ENCODE measurements at places on chromosomes 6 and 20. TPM values are rescaled to one million over a fixed set of nuclear protein-coding genes. Genes with fewer than 3 reads are reported as not detected.

OR2H1 gene
- total RNA-seq, result not detected

ZNF133 gene
- total RNA-seq, result 0.85 TPM

GPR63 gene
- total RNA-seq, result 0.85 TPM

CABLES2 gene
- 0.43 TPM for total RNA-seq

HLA-DOA gene
- 358 TPM for total RNA-seq

BIRC7 gene
- not detected for total RNA-seq

SASH1 gene
- 70.2 TPM for total RNA-seq

LRRC73 gene
- total RNA-seq, result not detected

LSM2 gene
- 61.3 TPM for total RNA-seq

SPEF1 gene
- not detected for total RNA-seq

GRCh38 chr20:50701041-50701963, 10.0 kb upstream of the RIPOR3 start:
- no peaks in the 10 kb centered on the region for H3K36me3 ChIP-seq
- H3K4me1 ChIP-seq, result no peaks in the 10 kb centered on the region
- H3K27ac ChIP-seq, result no peak overlapping the region
- no peak overlapping the region for H3K4me3 ChIP-seq
- H3K27me3 ChIP-seq, result no peaks in the 10 kb centered on the region

GRCh38 chr6:41170547-41171160, 7.7 kb upstream of the TREM2 start:
- DNase-seq, result no peak
- H3K27me3 ChIP-seq, result no peaks in the 10 kb centered on the region
- no peak overlapping the region for H3K4me3 ChIP-seq
- no peaks in the 10 kb centered on the region for H3K36me3 ChIP-seq

GRCh38 chr6:69097948-69098347, 462.9 kb downstream of the ADGRB3 start:
- H3K27me3 ChIP-seq, result no peaks in the 10 kb centered on the region
- no peaks in the 10 kb centered on the region for H3K4me1 ChIP-seq

GRCh38 chr6:25709761-25710160, 44.8 kb upstream of the SLC17A4 start:
- no peaks in the 10 kb centered on the region for H3K27me3 ChIP-seq
- no peak overlapping the region for H3K4me3 ChIP-seq
- H3K36me3 ChIP-seq, result no peaks in the 10 kb centered on the region
- no peak overlapping the region for H3K27ac ChIP-seq
- DNase-seq, result no peak

GRCh38 chr20:37243937-37244571, 17.6 kb downstream of the GHRH start:
- H3K27me3 ChIP-seq, result no peaks in the 10 kb centered on the region
- no peak for DNase-seq
- H3K27ac ChIP-seq, result no peak overlapping the region
- H3K4me3 ChIP-seq, result no peak overlapping the region

DNA sequence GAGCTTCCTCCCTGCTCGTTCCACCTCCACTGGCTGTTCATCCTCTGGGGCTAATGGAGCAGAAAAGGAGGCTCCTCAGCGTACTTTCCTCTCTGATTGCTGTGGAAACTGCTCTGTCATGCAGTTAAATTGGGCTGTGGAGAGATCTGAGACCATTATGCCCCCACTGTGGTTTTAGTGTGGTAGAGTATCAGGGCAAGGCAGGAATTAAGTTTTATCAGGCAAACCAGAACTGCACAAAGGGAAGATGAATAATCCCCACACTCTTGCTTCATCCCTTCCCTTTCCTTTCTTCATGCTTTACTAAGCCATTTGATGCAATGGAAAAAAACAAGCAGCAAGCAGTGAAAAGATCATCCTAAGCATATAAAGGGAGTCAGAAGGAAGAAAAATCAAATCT, 11.9 kb upstream of the ME1 start:
- no peak overlapping the region for H3K27ac ChIP-seq
- DNase-seq, result no peak
- H3K27me3 ChIP-seq, result no peaks in the 10 kb centered on the region
- no peak overlapping the region for H3K4me3 ChIP-seq
- no peaks in the 10 kb centered on the region for H3K36me3 ChIP-seq

DNA sequence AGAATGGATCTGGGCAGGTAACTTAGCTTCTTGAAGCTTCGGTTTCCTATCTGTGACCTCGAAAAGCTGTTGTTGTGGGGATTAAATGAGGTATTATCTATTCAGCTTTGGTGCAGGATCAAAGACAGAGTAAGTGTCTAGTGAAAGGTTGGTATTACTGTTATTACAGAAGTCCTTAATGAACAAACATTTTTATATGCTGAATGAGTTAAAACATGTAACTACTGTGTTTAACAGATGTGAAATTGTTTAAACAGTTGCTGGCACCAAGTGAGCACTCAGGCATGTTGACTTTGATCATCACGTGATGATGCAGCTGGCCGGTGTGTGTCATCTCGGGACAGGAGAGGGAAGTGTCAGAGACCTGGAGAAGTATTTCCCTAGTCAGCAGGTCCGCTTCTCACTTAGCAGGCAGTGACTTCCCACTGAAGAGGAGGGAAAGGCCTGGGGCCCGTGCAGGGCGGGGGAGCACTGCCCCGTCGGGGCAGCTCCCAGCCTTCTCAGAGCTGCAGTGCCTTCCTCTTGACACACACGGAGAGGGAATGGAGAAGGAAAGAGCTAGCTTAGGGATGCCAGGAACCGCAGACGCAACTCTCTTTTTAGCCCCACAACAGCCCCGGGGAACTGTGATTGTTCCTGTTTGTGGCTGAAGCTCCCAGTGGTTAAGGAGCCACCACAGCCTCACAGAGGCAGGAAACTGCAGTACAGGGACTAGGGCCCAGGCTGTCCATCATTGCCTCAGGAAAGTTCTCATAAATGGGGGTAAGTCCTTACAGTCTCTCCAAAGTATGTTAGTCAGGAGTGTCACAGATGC, 18.0 kb downstream of the TUBB2A start:
- no peaks in the 10 kb centered on the region for H3K27me3 ChIP-seq
- H3K4me1 ChIP-seq, result no peaks in the 10 kb centered on the region
- H3K36me3 ChIP-seq, result peaks cover 71% of the 10 kb centered on the region

GRCh38 chr20:57708694-57709673, 831 bp downstream of the PMEPA1 start:
- no peak for DNase-seq
- peak overlapping the region; percentile 73 for H3K4me3 ChIP-seq
- peaks cover 18% of the 10 kb centered on the region for H3K4me1 ChIP-seq
- H3K27me3 ChIP-seq, result no peaks in the 10 kb centered on the region

GRCh38 chr20:41476013-41476441, 109.4 kb upstream of the EMILIN3 start:
- H3K27me3 ChIP-seq, result no peaks in the 10 kb centered on the region
- no peak for DNase-seq
- peaks cover 32% of the 10 kb centered on the region for H3K36me3 ChIP-seq
- H3K4me1 ChIP-seq, result no peaks in the 10 kb centered on the region
- H3K4me3 ChIP-seq, result no peak overlapping the region

- no peak for DNase-seq
- H3K27ac ChIP-seq, result no peak overlapping the region
- H3K36me3 ChIP-seq, result no peaks in the 10 kb centered on the region
- H3K27me3 ChIP-seq, result no peaks in the 10 kb centered on the region
- H3K4me1 ChIP-seq, result no peaks in the 10 kb centered on the region
Measured at GRCh38 chr6:167742719-167743303, 83.9 kb upstream of the AFDN start.

DNA sequence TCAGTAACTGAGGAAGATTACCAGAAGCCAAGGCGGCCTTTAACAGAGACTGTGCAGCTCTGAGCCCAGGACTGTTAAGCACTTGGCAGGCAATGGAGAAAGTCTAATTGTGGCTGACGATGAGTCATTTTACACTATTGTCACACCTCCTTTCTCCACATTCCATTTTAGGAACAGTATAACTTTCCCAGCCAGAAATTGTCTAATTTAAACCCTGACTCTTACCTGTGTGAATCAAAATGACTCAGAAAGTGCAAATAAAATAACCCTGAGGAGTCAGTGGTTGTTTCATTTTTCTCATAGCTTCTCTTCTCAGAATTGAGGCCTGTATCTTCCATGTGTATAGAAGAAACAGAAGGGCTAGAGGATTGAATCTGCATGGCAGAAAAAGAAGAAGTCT, 40.0 kb upstream of the OPN5 start:
- no peak overlapping the region for H3K27ac ChIP-seq
- H3K4me3 ChIP-seq, result no peak overlapping the region
- H3K27me3 ChIP-seq, result no peaks in the 10 kb centered on the region

GRCh38 chr20:9668381-9668780, 154.0 kb downstream of the LAMP5 start:
- H3K27ac ChIP-seq, result no peak overlapping the region
- H3K4me1 ChIP-seq, result no peaks in the 10 kb centered on the region
- H3K36me3 ChIP-seq, result no peaks in the 10 kb centered on the region
- H3K27me3 ChIP-seq, result no peaks in the 10 kb centered on the region
- no peak for DNase-seq

DNA sequence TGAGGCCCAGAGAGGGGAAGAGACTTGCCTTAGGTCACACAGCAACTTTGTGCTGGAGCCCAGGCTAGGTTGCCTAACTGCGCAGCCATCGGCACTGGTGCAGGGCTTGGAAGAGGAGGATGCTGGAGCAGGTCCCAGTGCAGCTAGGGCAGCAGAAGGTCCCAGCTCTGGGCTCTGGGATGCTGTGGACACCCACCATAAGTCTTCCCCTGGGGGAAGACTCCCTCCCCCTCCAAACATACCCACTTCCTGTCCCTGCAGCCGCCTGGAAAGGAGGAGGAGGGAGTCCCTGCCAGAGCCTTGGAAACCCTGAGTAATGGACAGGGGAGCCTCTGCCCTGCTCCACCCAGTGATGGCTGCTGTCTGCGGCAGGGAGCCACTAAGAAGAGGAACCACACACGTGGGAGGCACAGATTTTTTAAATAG, 93.6 kb downstream of the NCR2 start:
- H3K4me3 ChIP-seq, result no peak overlapping the region
- peak overlapping the region; percentile 88 for H3K27ac ChIP-seq

GRCh38 chr6:41335943-41336342, 535 bp downstream of the NCR2 start:
- no peaks in the 10 kb centered on the region for H3K36me3 ChIP-seq
- no peak overlapping the region for H3K4me3 ChIP-seq

- no peak overlapping the region for H3K27ac ChIP-seq
- no peak overlapping the region for H3K4me3 ChIP-seq
Measured at GRCh38 chr20:61115364-61116065, 136.5 kb upstream of the CDH4 start.

DNA sequence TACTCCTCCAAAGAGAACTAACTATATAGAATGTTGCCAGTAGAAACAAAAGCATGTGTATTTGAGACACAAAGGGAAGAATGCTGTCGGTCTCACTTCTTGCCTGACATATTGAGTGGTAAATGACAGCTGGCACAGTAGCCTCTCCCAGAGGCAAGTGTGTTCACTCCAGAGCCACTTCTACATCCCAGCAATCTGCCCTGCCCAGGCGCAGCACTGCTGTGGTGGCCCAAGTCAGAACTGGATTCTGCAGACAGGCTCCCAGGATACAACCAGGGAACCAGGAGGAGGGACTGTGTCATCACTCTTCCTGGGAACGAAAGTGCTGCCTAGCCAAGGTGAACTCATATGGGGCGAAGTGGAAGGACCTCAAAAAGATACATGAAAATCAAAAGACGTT, 103.2 kb upstream of the ARMC2 start:
- H3K36me3 ChIP-seq, result no peaks in the 10 kb centered on the region
- H3K4me1 ChIP-seq, result peaks cover 21% of the 10 kb centered on the region

GRCh38 chr6:110933912-110934311, 24.6 kb upstream of the GTF3C6 start:
- DNase-seq, result no peak
- H3K4me1 ChIP-seq, result no peaks in the 10 kb centered on the region
- H3K4me3 ChIP-seq, result no peak overlapping the region
- H3K36me3 ChIP-seq, result no peaks in the 10 kb centered on the region
- no peaks in the 10 kb centered on the region for H3K27me3 ChIP-seq

GRCh38 chr6:106476331-106477105, 116.0 kb downstream of the CRYBG1 start:
- no peak overlapping the region for H3K27ac ChIP-seq
- H3K27me3 ChIP-seq, result no peaks in the 10 kb centered on the region
- no peak for DNase-seq
- no peaks in the 10 kb centered on the region for H3K36me3 ChIP-seq
- H3K4me3 ChIP-seq, result no peak overlapping the region

- H3K27ac ChIP-seq, result peak overlapping the region; percentile 35
- H3K4me3 ChIP-seq, result no peak overlapping the region
- peaks cover 28% of the 10 kb centered on the region for H3K4me1 ChIP-seq
- no peaks in the 10 kb centered on the region for H3K36me3 ChIP-seq
Measured at GRCh38 chr6:111228094-111228493, 140.8 kb downstream of the SLC16A10 start.

DNA sequence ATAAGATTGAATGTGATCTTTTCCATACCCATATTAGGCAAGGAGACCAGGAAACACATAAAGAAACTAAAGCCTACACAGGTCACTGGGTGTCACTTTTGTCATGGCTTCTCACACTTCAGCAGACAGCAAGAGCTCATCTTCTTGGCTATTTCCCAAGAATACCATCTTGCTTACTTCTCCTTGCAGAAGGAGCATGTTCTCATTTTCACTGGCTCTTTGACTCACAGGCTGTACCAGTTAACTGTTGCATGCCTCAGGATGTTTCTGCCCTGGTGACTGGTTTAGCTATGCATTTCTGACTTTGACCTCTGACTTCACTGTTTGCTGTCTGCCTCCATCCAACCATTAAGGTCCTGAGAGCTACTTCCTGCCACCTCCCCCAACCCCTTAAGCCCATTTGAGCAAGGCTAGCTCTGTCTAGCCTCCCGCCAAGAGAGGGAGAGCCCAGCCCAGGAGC, 40.3 kb upstream of the OGFRL1 start:
- peaks cover 7% of the 10 kb centered on the region for H3K4me1 ChIP-seq
- H3K36me3 ChIP-seq, result no peaks in the 10 kb centered on the region
- DNase-seq, result no peak
- H3K4me3 ChIP-seq, result no peak overlapping the region

- peak overlapping the region; percentile 70 for H3K4me3 ChIP-seq
- DNase-seq, result peak; percentile 79
- peak overlapping the region; percentile 38 for H3K27ac ChIP-seq
- H3K4me1 ChIP-seq, result no peaks in the 10 kb centered on the region
Measured at GRCh38 chr20:10171864-10172751, 46.5 kb upstream of the SNAP25 start.

DNA sequence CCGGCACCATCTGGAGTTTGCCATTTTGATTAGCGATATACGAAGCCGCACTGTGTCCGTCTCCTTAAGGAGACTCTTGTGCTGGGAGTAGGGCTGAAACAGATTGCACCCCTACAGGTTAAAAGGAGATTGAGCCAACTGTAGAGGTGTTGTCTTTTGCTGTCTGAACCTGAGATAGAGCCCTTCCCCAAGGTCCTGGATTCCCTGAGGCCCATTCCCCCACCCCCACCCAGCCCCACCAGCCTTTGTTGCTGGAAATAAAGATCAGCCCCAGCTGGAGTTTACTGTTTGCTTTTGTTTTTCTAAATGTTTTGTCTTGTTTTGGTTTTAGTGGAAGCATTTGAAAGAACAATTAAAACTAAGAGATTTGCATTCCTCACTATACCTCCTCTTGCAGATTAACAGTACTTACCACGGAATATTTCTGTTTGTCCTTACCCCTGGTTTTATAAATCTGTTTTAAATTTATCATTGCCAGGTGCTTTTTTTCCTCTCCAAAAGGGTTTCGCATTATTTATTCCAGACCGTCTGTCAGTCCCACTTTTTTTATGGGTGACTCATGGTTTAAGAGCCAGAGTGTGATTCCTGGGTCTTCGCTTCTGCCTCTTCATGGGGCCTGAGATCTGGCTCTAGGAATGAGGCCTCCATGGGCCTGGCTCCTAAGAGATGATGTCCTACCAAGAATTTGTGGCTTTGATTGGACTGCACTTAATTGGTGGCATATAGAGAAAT, 169.2 kb downstream of the DTNBP1 start:
- H3K4me1 ChIP-seq, result no peaks in the 10 kb centered on the region
- peaks cover 21% of the 10 kb centered on the region for H3K36me3 ChIP-seq
- H3K4me3 ChIP-seq, result no peak overlapping the region
- no peak for DNase-seq
- no peak overlapping the region for H3K27ac ChIP-seq
- H3K27me3 ChIP-seq, result no peaks in the 10 kb centered on the region

- H3K36me3 ChIP-seq, result peaks cover 12% of the 10 kb centered on the region
- no peak overlapping the region for H3K4me3 ChIP-seq
Measured at GRCh38 chr6:130136798-130137197, 86.0 kb downstream of the SAMD3 start.

All from ascending aorta (tissue), 2 donors.